GM12878 (cell line): ENCODE measurements at places on chromosomes 11 and 22. TPM values are rescaled to one million over a fixed set of nuclear protein-coding genes. Genes with fewer than 3 reads are reported as not detected.

Gene LDLRAD3
- 15.4 and 16.5 TPM in 2 replicates for total RNA-seq

Gene MMP8
- total RNA-seq: not detected in 2 replicates

Gene TTC17
- 36.1 and 37.3 TPM in 2 replicates for total RNA-seq

Gene CD6
- 11.2 and 17.6 TPM in 2 replicates for total RNA-seq

Gene C1QTNF6
- total RNA-seq: 2.1 and 2.4 TPM in 2 replicates

Gene YPEL4
- 0.13 TPM in 1 of 2 replicates, not detected in the other for total RNA-seq

Gene TXNRD2
- total RNA-seq: 17.7 and 19.4 TPM in 2 replicates

Gene CCT8L2
- total RNA-seq: not detected in 2 replicates

Gene DCHS1
- 0.56 and 0.64 TPM in 2 replicates for total RNA-seq

Gene ADORA2A
- 22.9 and 23.6 TPM in 2 replicates for total RNA-seq

Gene OR8H2
- not detected in 2 replicates for total RNA-seq

Gene MGAT3
- 38.5 and 40.2 TPM in 2 replicates for total RNA-seq

Gene SSRP1
- total RNA-seq: 174 and 183 TPM in 2 replicates

Gene SLC25A18
- not detected in 2 replicates for total RNA-seq

Gene TNNT3
- not detected in 2 replicates for total RNA-seq

Gene NXPE4
- total RNA-seq: not detected in 2 replicates

Gene HTR3A
- total RNA-seq: not detected in 2 replicates

Gene CALCA
- not detected in 2 replicates for total RNA-seq

Gene LRRC32
- total RNA-seq: 20.8 and 21.2 TPM in 2 replicates

Gene PLAAT3
- 13.3 and 15.4 TPM in 2 replicates for total RNA-seq

Gene DDI1
- not detected in 2 replicates for total RNA-seq

Gene GNG3
- not detected in 2 replicates for total RNA-seq

Gene CEND1
- 6.9 and 9.0 TPM in 2 replicates for total RNA-seq

Gene DENND6B
- total RNA-seq: 11.2 TPM in 2 replicates

Gene NXPE2
- not detected in 2 replicates for total RNA-seq
